ENCODE measurements at places on chromosomes 5 and 9.

- DNase-seq = no peak
These were observed 77.4 kb downstream of the ZNF618 start for GRCh38 chr9:113953531-113953930.

GRCh38 chr5:180251141-180251540 is 40.7 kb downstream of the MAPK9 start:
- no peak for DNase-seq

- DNase-seq = no peak
These were observed 567.9 kb upstream of the DAB2 start for GRCh38 chr5:39992617-39993202.

DNA sequence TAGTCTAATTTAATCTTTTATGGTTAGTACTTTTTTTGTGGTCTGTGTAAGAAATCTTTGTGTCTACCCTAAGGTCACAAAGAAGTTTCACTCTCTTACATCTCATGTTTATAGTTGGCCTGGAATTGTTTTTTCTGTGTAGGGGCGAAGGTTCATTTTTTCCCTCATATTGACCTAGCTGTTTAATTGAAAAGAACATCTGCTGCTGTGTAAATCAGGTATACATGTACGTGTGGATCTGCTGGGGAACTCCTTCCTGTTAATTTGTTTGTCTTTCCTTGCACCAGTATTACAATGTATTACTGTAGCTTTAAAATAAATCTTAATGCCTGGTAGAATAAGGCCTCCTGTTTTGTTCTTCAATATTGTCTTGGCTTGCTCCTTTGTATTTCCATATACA is 37.8 kb downstream of the EXOSC2 start:
- peak; percentile 87 for DNase-seq

- no peak for DNase-seq
These were observed 93.3 kb downstream of the STX17 start for GRCh38 chr9:99999797-100000196.

- no peak for DNase-seq
These were observed 5.5 kb downstream of the SEPTIN8 start for GRCh38 chr5:132771503-132771998.

DNA sequence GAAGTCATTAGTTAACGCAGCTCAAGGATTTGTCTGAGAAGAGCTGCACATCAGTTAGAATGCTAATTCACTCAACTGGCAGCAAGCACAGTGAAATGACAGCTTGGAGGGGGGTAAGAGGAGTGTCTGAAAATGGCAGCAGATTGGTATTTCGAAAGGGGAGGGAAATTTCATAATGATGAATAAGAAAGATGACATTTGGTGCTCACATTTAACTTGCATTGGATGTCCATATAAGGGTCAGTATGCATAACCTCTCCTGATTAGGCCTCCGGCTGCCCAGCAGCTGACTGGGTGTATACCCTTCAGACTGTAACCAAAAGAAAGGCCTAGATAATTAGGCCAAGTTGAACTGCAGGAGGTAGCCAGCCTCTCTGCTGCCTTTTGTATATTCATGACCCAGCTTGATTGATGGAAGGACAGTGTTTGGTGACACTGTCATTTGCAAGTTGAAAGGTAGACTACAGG is 131.0 kb downstream of the PBX3 start:
- DNase-seq = peak; percentile 88

- peak; percentile 72 for DNase-seq
These were observed 46.7 kb downstream of the PRRC1 start for GRCh38 chr5:127564002-127564769.

GRCh38 chr5:168734620-168735300 is 155.6 kb upstream of the PANK3 start:
- no peak for DNase-seq

GRCh38 chr5:81349161-81349560 is 44.8 kb downstream of the ACOT12 start:
- DNase-seq = no peak

DNA sequence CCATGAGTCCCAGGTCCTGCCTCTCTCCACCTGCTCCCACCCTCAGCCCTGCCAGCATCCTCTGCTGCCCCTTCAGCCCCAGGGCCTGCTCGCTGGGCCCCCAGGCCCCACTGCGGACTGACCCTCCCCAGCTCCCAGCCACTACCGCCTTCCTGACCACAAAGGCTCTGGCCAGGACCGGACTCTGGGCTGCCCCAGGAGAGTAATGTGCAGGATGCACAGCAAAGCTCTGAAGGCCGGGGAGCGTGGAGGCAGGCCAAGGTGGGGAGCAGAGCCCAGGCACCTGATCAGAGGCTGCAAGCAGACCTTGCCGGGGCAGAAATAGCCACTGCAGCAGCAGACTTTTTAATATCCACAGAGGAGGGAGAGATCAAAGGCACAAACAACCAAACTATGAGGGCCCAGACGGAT is 27.9 kb downstream of the IPPK start:
- DNase-seq = no peak

- DNase-seq = no peak
These were observed 6.4 kb upstream of the RFK start for GRCh38 chr9:76400534-76401096.

- peak; percentile 33 for DNase-seq
These were observed 202.2 kb upstream of the DMRTA1 start for GRCh38 chr9:22244139-22245011.

DNA sequence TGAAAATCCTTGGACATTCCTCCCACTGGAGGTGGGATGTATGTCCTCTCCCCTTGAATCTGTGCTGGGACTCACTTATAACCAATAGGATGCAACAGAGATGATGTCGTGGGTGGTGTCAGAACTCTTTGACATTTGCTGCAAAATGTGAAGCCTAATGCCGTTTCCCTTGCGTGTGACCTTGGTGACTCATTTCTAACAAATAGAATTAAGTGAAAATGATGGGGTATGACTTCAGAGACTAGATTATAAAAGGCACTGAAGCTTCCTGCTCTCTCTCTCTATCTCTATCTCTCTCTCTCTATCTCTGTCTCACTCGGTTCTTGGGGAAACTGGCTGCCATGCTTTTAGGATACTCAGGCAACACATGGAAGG is 126.1 kb upstream of the STC2 start:
- DNase-seq = no peak

DNA sequence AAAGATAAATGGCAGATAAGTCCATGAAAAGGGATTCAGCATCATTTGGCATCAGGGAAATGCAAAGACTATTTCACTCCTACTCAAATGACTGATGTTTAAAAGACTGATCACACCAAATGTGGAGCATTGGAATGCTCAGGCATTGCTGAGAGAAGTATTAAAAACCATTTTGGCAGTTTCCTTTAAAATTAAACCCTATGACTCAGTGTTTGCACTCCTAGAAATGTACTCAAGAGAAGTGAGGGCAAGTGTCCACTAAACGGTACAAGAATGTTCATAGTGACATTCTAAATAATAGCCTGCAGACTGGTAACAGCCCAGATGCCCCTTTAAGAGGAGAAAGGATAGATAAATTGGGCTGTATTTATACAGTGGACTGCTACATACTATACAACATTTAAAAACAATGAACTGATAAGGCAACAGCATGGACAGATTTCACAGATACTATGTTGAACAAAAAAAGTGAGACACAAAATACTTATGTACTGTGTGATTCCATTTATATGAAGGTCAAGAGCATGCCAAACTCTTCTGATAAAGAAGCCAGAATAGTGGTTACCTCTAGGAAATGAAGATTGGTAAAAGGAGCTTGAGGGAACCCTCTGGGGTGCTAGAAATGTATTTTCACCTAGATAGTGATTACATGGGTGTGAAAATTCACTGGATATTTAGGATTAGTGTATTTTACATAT is 24.6 kb downstream of the APC start:
- no peak for DNase-seq

GRCh38 chr5:139664727-139665351 is 16.7 kb downstream of the CXXC5 start:
- DNase-seq = no peak

GRCh38 chr9:757246-757881 is 84.1 kb upstream of the DMRT1 start:
- peak; percentile 11 for DNase-seq

DNA sequence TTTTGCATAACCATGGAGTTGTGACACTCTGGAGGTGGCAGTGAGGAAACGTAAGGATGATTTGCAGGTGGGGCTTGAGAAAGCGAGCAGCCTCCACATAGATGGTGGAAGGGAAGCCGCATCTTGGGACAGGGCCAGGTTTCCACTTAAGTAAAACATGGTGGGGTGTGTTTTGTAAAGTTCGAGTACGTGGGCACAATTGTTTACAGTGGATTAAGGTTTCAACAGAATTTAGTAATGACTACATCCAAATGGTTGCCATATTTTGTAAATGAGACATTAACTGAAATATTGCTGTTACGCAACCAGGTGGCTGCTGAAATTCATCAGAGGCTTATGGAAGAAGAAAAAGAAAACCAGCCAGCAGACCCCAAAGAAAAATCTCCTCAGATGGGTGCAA is 85.4 kb upstream of the IL7R start:
- DNase-seq = no peak

GRCh38 chr9:108191065-108191464 is 664.7 kb downstream of the ACTL7B start:
- no peak for DNase-seq

GRCh38 chr9:77912895-77913693 is 118.5 kb downstream of the GNAQ start:
- DNase-seq = no peak

DNA sequence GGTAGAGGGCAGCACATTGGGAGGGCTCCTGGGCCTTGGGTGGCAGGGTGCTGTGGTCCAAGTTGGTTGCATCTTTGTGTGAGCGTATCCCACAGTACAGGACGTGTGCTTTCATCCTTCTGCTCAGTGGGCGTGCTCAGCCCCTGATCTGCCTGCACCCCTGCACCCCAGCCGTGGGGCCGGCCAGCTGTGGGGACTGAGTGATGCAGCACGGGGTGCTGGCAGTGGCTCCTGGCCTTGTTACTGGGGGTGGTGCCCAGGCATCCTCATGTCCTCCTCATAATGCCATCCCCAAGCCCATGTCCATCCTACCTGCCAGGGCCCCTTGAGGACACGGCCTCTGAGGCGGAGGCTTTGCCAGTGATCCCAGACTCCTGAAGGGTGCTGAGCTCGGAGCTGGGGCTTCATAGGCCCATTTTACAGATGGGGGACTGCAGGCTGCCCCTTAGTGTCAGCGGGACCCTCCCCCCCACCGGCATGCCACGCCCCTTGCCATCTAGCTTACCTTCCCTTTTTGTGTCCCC is 100.7 kb downstream of the PHF2 start:
- DNase-seq = no peak

GRCh38 chr9:91783411-91783810 is 166.6 kb downstream of the ROR2 start:
- DNase-seq = no peak

GRCh38 chr9:22857316-22857715 is 410.7 kb downstream of the DMRTA1 start:
- DNase-seq = no peak

- no peak for DNase-seq
These were observed 209.1 kb downstream of the NR2F1-AS1 start for GRCh38 chr5:93371893-93372292.

- DNase-seq = no peak
These were observed 110.9 kb downstream of the ESM1 start for GRCh38 chr5:54874337-54875021.

GRCh38 chr5:1930880-1931603 is 48.3 kb upstream of the IRX4 start:
- peak; percentile 32 for DNase-seq

DNA sequence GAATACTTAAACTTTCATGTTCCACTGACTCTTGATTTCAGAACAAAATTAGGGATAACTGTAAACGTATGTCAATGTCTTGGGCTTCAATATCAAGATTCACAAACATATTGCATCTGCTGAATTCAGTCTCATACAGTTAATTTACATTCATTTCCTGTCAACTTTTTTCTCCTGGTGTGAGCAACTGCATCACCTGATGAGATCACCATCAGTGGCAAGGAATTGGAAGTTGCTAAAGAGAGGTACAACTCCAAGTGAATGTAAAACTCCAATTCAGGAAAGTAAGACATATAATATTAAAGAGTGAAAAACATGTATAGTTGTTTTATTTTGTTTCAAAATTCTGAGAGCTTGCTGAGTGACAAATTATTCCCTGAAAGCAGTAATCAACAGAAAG is 1336.2 kb upstream of the C9orf72 start:
- DNase-seq = no peak

- no peak for DNase-seq
These were observed 327.0 kb upstream of the TNC start for GRCh38 chr9:115444959-115445358.

DNA sequence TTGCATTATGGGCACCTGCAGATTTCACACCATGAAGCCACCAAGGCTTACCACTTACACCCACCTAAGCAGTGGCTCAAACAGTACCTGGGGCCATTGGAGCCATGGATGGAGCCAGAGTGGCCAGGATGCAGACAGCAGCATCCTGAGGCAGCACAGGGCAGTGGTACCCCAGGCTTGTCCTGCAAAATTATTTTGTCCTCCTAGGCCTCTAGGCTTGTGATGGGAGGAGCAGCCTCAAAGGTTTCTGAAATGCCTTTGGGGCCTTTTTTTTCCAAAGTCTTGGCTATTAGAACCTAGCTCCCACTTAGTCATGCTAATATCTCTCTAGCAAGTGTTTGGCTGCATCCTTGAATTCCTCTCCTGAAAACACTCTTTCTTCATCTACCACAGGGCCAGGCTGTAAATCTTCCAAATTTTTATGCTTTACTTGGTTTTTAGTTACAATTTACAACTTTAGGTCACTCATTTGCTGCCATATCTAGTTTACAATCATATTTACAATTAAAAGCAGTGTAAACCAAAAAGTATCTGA is 15.7 kb downstream of the TMC1 start:
- no peak for DNase-seq

GRCh38 chr9:75866273-75866871 is 24.1 kb upstream of the PCSK5 start:
- DNase-seq = peak; percentile 4

DNA sequence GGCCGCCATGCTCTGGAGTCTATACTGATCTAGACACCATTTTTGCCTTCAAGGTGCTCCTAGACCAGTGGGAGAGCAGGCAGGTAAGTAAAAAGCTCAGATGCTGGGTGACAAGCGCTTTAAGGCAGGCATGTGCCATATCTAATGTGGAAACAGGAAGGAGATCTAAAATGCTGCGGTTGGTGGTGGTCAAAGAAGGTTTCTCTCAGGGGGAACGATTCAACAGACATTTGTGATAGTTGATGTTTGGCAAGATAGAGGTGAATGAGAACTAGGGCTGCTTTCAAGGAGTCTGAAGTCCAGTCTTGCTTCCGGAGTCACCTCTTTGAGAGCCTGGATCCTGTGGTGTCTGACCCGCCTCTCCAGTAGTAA is 146.2 kb upstream of the KLF4 start:
- no peak for DNase-seq

- no peak for DNase-seq
These were observed 296.6 kb downstream of the SEMA5A start for GRCh38 chr5:9249231-9249630.

- DNase-seq = no peak
These were observed 1.1 kb downstream of the ICE1 start for GRCh38 chr5:5423586-5423985.

All from NCI-H146 (cell line).